Ascending aorta (tissue), 2 donors: ENCODE measurements at places on chromosomes 5 and 9. TPM values are rescaled to one million over a fixed set of nuclear protein-coding genes. Genes with fewer than 3 reads are reported as not detected.

GRCh38 chr9:75087289-75087823, 599 bp downstream of the NMRK1 start:
- peak overlapping the region; percentile 96 for H3K27ac ChIP-seq
- H3K4me1 ChIP-seq = peaks cover 22% of the 10 kb centered on the region
- DNase-seq = no peak
- H3K27me3 ChIP-seq = no peaks in the 10 kb centered on the region

GRCh38 chr9:10649076-10649475, 36.3 kb upstream of the PTPRD start:
- no peak for DNase-seq
- no peaks in the 10 kb centered on the region for H3K27me3 ChIP-seq
- no peaks in the 10 kb centered on the region for H3K4me1 ChIP-seq
- H3K4me3 ChIP-seq = no peak overlapping the region
- H3K27ac ChIP-seq = no peak overlapping the region

DNA sequence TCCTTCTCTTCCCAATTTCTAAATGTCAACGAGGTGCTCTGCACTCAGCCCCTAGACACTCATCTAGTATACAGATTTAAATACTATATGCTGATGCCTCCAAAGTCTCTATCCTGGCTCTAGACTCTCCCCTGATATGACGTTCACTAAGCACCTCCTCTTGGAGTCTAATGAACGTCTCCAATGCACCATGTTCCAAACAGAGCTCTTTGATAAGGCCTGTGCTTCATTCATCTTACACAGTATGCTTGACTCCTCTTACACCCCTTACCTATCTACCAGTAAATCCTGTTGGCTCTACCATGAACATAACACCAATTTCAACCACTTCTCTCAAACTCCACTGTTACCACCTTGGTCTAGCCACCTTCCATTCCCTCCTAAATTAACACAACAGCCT, 25.7 kb downstream of the OXCT1 start:
- no peak overlapping the region for H3K4me3 ChIP-seq
- H3K27me3 ChIP-seq = no peaks in the 10 kb centered on the region
- H3K4me1 ChIP-seq = no peaks in the 10 kb centered on the region

- peak overlapping the region; percentile 93 for H3K27ac ChIP-seq
- H3K27me3 ChIP-seq = no peaks in the 10 kb centered on the region
- no peaks in the 10 kb centered on the region for H3K36me3 ChIP-seq
- H3K4me3 ChIP-seq = peak overlapping the region; percentile 85
- DNase-seq = no peak
These were observed 1.0 kb downstream of the HMGCS1 start for GRCh38 chr5:43312076-43312661.

Gene MYMK
- total RNA-seq = not detected

DNA sequence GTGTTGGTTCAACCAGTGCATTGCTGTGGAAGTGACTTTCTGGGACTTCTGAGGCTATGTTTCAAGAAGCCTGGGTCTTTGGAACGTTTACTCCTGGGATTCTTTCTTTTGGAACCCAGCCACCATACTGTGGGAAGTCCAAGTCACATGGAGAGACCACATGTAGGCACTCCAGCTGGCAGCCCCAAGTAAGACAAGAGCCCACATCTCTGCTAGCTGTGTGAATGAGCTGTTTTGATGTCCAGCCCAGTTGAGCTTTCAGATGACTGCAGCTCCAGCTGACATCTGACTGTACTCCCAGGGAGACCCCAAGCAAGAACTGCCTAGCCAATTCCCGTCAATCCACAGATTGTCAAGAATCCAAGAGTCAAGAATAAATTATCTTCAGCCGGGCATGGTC, 60.1 kb upstream of the SPATA31D4 start:
- no peaks in the 10 kb centered on the region for H3K4me1 ChIP-seq
- H3K27me3 ChIP-seq = no peaks in the 10 kb centered on the region
- H3K4me3 ChIP-seq = no peak overlapping the region
- DNase-seq = no peak
- H3K27ac ChIP-seq = no peak overlapping the region

DNA sequence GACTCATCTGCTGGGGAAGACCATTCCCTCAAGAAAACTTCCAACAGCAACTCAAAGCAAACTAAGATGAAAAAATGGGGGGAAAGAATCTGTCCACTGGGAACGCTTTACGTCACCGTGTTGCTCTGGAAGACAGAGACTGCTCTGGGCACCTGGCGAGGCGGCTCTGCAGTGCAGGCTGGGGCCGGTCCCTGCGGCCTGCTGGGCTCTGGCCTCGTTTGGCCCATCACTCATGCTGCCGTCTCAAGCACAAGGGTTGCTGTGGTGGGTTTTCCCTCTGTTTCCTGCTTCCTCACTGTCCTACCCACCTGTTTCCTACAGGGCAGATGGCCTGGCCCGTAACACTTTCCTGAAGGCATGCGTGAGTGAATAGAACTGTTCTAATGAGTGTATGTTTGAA, 92.9 kb upstream of the OTULINL start:
- no peaks in the 10 kb centered on the region for H3K4me1 ChIP-seq
- no peak overlapping the region for H3K4me3 ChIP-seq
- peaks cover 82% of the 10 kb centered on the region for H3K36me3 ChIP-seq
- no peak overlapping the region for H3K27ac ChIP-seq

DNA sequence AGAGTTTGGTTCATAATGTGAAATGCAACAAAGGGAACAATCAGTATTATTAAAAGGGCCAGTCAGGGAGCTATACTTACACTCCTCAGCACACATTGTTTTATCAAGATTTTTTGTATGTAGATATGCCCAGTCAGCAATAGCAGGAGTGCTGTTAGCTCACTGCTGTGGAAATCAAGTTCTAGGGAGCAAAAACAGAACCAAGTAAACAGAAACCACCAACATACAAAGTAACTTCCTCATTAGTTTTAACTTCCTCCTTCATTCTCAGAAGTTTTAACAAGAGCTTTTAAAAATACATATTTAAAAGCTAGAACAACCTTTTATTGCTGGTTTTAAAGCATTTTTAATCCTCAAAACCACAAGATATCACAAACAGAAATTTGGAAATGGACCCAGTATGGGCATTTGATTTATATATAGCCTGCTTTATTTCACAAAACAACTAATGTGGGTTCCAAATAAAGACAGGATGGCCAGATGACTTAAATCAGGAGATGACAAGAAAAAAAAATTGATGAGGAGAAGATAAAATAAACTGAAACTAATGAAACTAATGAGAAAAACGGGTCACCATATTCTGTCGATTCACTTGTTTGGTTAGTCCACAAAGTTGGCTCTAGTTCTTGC, 178.5 kb downstream of the ADAMTS12 start:
- no peak for DNase-seq
- H3K27me3 ChIP-seq = no peaks in the 10 kb centered on the region
- H3K27ac ChIP-seq = no peak overlapping the region
- no peak overlapping the region for H3K4me3 ChIP-seq

Gene BTNL8
- not detected for total RNA-seq

DNA sequence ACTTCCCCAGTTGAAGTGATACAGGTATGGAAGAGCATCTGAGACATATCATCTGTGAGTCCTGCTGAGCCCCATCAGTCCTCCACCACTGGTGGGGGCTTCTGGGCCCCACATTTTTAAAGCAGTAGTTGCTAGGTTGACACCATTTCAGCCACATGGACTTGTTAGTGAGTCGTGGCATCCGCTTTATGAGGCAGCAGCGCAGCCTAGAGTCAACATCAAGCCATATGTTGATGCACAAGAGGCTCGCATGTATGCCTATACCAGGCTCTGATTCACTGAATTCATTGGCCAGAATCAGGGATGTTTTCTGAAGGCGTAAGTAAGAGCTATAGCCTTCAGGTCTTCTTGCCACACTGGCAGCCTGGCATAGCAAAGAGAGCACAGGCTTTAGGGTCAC, 26.8 kb downstream of the ZNF346 start:
- peaks cover 67% of the 10 kb centered on the region for H3K36me3 ChIP-seq
- no peaks in the 10 kb centered on the region for H3K4me1 ChIP-seq
- H3K4me3 ChIP-seq = no peak overlapping the region
- H3K27ac ChIP-seq = no peak overlapping the region

DNA sequence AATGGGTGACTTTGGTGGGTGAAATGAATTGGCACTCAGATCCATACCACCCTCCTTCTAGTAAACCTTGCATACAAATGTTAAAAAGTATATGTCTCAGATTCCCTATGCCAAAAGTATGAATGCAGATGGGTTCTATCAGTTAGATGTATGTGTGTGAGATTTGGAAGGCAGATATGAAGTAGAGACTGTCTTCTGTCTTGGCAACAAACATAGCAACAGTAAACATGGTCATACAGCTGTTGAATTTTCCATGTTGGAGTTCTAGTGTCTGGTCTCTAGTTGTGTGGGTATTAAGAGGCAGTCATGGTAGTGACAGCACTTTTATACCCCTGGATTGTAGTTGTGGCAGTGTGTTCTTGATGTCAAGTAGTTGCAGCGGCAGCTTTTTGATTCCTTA, 125.6 kb upstream of the PITX1 start:
- H3K27ac ChIP-seq = no peak overlapping the region
- H3K27me3 ChIP-seq = no peaks in the 10 kb centered on the region
- no peak for DNase-seq
- H3K4me3 ChIP-seq = no peak overlapping the region

- H3K4me3 ChIP-seq = no peak overlapping the region
- H3K27ac ChIP-seq = no peak overlapping the region
- no peaks in the 10 kb centered on the region for H3K4me1 ChIP-seq
- no peaks in the 10 kb centered on the region for H3K36me3 ChIP-seq
- H3K27me3 ChIP-seq = no peaks in the 10 kb centered on the region
These were observed 7.9 kb upstream of the ZFP62 start for GRCh38 chr5:180868960-180869359.

DNA sequence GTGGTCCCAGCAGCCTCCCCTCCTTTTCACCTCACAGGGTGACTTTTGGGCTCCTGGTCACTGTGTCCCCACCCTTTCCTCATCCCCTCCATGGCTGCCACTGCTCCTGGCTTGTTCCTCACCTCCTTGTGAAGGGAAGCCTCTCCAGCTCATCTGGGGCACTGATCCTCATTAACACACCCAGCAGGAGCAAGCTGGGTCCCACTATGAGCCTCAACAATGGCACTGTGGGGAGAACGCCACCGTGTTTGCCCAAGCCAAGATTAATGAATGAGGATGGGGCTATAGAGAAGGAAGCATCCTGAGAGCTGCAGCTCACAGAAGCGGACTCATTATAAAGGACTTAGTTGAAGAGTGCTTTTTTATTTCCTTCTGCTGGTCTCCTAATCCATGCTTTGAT, 118.4 kb downstream of the MARCHF11 start:
- no peaks in the 10 kb centered on the region for H3K36me3 ChIP-seq
- no peak overlapping the region for H3K27ac ChIP-seq
- H3K27me3 ChIP-seq = no peaks in the 10 kb centered on the region
- no peaks in the 10 kb centered on the region for H3K4me1 ChIP-seq
- no peak overlapping the region for H3K4me3 ChIP-seq

Gene SOX30
- total RNA-seq = not detected

- H3K36me3 ChIP-seq = no peaks in the 10 kb centered on the region
- H3K27me3 ChIP-seq = no peaks in the 10 kb centered on the region
- no peak for DNase-seq
- peak overlapping the region; percentile 70 for H3K4me3 ChIP-seq
These were observed 1.1 kb downstream of the PRR7 start for GRCh38 chr5:177447611-177448243.

GRCh38 chr9:16873126-16873802, 2.8 kb upstream of the BNC2 start:
- no peaks in the 10 kb centered on the region for H3K27me3 ChIP-seq
- no peaks in the 10 kb centered on the region for H3K4me1 ChIP-seq
- no peaks in the 10 kb centered on the region for H3K36me3 ChIP-seq
- H3K27ac ChIP-seq = no peak overlapping the region
- no peak for DNase-seq
- H3K4me3 ChIP-seq = no peak overlapping the region

GRCh38 chr5:1103093-1103492, 8.8 kb downstream of the SLC12A7 start:
- no peaks in the 10 kb centered on the region for H3K36me3 ChIP-seq
- H3K4me3 ChIP-seq = no peak overlapping the region
- DNase-seq = no peak
- H3K27ac ChIP-seq = no peak overlapping the region
- H3K4me1 ChIP-seq = no peaks in the 10 kb centered on the region

GRCh38 chr9:14661421-14662059, 31.7 kb downstream of the ZDHHC21 start:
- DNase-seq = no peak
- no peak overlapping the region for H3K4me3 ChIP-seq
- no peak overlapping the region for H3K27ac ChIP-seq
- no peaks in the 10 kb centered on the region for H3K4me1 ChIP-seq
- no peaks in the 10 kb centered on the region for H3K36me3 ChIP-seq
- H3K27me3 ChIP-seq = no peaks in the 10 kb centered on the region

Gene FGD3
- 20.8 TPM for total RNA-seq

DNA sequence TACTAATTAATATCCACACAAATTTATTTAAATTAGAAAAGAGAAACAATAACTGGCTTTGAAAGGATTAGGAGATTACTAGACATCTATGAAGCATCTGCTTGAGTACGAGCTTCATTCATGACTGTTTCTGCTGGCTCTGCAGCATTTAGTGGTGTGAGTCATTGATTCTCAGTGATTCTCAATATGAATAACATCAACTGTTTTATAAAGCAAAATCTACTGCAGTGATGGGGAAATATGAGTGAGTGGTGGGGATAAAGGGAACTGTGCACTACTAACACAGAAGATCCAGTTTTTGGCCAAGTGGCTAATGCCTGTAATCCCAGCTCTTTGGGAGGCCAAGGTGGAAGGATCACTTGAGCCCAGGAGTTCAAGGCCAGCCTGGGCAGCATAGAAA, 8.4 kb downstream of the FNBP1 start:
- no peaks in the 10 kb centered on the region for H3K36me3 ChIP-seq
- no peak overlapping the region for H3K4me3 ChIP-seq
- H3K27ac ChIP-seq = no peak overlapping the region
- DNase-seq = no peak
- H3K27me3 ChIP-seq = no peaks in the 10 kb centered on the region
- peaks cover 39% of the 10 kb centered on the region for H3K4me1 ChIP-seq

Gene AGXT2
- total RNA-seq = not detected

DNA sequence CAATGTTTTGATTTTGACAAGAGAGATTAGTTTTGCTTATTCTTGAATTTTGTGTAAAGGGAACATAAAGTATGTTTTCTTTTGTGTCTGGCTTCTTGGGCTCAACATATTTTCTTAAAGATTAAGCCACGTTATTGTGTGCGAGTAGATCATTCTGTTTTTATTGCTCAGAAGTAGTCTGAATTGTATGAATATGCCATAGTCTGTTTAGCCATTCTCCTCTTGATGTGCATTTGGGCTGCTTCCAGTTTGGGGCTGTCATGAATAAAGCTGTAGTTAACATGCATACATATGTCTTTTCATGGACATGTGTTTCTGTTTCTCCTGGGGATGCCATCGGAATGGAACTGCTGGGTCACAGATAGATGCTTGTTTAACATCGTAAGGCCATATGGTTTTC, 198.9 kb downstream of the FANCC start:
- no peak for DNase-seq
- H3K4me3 ChIP-seq = no peak overlapping the region
- peaks cover 12% of the 10 kb centered on the region for H3K4me1 ChIP-seq
- H3K27me3 ChIP-seq = no peaks in the 10 kb centered on the region

- no peak for DNase-seq
- H3K4me3 ChIP-seq = no peak overlapping the region
- no peaks in the 10 kb centered on the region for H3K27me3 ChIP-seq
- peaks cover 42% of the 10 kb centered on the region for H3K4me1 ChIP-seq
- H3K27ac ChIP-seq = no peak overlapping the region
These were observed 11.1 kb downstream of the TGFBR1 start for GRCh38 chr9:99116003-99116411.
